Upper lobe of right lung (tissue), 1 donor: ENCODE measurements at places on chromosomes 11 and 22. TPM values are rescaled to one million over a fixed set of nuclear protein-coding genes. Genes with fewer than 3 reads are reported as not detected.

DNA sequence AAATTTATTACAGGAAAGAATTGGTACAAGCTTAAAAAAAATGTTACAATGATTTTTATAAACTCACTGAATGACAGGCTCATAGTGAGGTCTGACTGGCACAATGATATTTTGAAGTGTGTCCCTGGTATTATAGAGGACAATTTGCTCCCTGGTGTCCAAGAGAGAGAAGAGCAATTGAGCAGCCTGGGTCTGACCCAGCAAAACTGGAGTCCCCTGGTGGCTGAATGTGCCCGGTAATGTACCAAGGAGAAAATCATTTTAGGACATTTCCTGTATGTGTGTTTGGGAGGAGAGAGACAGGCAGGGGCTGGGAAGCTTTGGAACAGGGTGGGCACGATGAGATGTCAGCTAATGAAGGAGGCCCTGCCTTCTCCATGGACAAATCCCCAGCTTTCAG is 125.3 kb downstream of the APOL5 start:
- H3K4me3 ChIP-seq = no peak overlapping the region
- H3K4me1 ChIP-seq = no peaks in the 10 kb centered on the region
- no peaks in the 10 kb centered on the region for H3K36me3 ChIP-seq
- no peak overlapping the region for H3K27ac ChIP-seq

DNA sequence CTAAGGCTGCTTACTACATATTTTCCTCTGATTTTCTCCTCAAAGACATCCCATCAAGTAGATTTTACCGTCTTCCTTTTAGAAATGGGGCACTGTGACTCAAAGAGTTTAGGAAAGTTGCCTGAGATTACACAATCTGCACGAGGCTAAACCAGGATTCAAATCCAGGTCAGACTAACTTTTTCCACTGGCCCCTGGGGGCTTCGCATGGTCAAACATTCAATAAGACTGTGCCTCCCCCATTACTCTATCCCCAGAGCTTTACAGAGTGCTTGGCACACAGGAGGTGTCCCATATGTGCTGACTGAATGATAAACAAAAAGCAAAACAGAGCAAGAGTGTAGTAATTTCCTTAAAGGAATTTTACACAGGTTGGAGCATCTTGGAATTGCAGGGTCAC is 118.1 kb upstream of the TEAD1 start:
- H3K27ac ChIP-seq = no peak overlapping the region
- no peak overlapping the region for H3K4me3 ChIP-seq
- no peaks in the 10 kb centered on the region for H3K36me3 ChIP-seq
- DNase-seq = no peak

The C11orf97 gene
- total RNA-seq = not detected

DNA sequence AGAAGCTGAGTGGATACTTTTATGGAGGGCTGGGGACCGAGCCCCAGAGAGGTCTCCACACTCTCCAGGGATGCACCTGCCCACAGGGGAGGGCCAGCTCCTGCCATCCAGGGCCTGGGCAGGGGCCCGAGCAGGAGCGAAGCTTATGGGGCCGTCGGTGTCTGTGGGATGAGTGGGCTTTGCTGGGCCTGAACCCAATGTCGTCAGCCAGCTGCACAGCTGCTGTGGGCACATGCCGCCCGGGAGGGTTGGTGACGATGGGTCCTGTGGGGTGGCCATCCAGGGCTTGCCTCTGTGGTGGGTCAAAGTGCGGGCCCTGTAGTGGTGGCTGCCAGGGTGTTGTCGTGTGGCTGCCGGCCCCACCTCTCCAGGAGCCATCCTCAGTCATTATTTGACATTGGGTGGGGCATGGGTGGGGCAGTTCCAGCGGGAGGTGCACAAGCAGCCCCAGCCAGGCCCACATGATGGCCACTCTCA is 447.1 kb downstream of the TBC1D22A start:
- no peaks in the 10 kb centered on the region for H3K4me1 ChIP-seq
- H3K36me3 ChIP-seq = no peaks in the 10 kb centered on the region
- H3K27me3 ChIP-seq = no peaks in the 10 kb centered on the region

DNA sequence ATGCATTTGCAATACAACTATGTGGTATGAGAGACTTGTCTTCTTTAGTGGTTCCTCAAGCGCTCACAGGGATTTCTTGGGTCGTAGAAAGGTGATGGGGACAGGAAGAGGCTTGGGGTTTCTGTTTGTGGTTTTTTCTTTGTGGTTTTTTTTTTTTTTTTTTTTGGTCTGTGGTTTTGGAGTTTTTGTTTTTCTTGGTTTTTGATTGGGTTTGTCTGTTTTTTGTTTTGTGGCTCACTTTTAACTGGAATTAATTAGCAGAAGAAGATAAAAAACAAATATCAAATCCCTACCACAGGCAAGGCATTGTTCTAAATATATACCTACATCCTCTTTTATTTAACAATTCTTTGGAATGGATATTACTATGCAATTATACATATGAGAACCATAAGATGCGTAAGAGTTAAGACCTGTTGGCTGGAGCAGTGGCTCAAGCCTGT is 5.5 kb downstream of the TTC28 start:
- no peak overlapping the region for H3K4me3 ChIP-seq
- no peaks in the 10 kb centered on the region for H3K27me3 ChIP-seq
- H3K27ac ChIP-seq = no peak overlapping the region
- peaks cover 10% of the 10 kb centered on the region for H3K4me1 ChIP-seq
- H3K36me3 ChIP-seq = no peaks in the 10 kb centered on the region

DNA sequence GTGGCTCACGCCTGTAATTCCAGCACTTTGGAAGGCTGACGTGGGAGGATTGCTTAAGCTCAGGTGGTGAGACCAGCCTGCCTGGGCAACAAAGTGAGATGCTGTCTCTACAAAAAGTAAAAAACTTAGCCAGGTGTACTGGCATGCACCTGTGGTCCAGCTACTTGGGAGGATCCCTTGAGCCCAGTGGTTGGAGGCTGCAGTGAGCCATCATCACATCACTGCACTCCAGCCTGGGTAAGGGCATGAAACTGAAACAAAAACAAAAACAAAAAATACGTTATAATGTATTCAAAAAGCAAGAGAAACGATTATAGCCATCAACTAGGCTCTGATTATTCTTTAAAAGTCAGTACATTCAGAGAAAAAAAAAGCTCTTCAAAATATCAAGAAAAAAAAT is 62.5 kb downstream of the TCF20 start:
- H3K27ac ChIP-seq = no peak overlapping the region
- H3K27me3 ChIP-seq = no peaks in the 10 kb centered on the region
- H3K36me3 ChIP-seq = peaks cover 32% of the 10 kb centered on the region
- no peak for DNase-seq

GRCh38 chr11:125903711-125904659 is at the start of gene DDX25:
Gene DDX25 (plus strand): TSS chr11:125904508. CDS start chr11:125904518, 10 bp downstream.
- H3K36me3 ChIP-seq = peaks cover 14% of the 10 kb centered on the region
- H3K27me3 ChIP-seq = peaks cover 30% of the 10 kb centered on the region
- no peak for DNase-seq
- no peak within 1 kb of the TSS for H3K27ac ChIP-seq

DNA sequence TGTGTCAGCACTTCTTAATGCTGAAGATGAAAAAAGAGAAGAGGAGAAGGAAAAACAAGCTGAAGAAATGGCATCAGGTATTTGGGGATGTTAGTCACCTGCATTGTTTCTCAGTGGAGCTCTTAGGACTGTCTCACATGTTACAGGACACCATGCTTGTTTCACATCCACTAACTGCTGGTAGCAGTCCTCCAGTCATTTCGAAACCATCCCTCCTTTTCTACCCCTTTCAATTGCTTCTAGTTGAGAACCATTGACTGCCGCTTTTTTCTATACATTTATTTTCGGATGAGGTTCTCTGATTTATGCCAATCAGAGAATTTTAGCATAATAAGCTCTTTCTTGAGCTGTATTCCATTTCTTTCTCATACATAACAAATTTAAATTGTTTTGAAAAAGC is 21.5 kb downstream of the BIRC2 start:
- H3K36me3 ChIP-seq = peaks cover 56% of the 10 kb centered on the region
- no peak overlapping the region for H3K27ac ChIP-seq
- no peak for DNase-seq
- H3K4me1 ChIP-seq = peaks cover 4% of the 10 kb centered on the region
- H3K4me3 ChIP-seq = no peak overlapping the region

DNA sequence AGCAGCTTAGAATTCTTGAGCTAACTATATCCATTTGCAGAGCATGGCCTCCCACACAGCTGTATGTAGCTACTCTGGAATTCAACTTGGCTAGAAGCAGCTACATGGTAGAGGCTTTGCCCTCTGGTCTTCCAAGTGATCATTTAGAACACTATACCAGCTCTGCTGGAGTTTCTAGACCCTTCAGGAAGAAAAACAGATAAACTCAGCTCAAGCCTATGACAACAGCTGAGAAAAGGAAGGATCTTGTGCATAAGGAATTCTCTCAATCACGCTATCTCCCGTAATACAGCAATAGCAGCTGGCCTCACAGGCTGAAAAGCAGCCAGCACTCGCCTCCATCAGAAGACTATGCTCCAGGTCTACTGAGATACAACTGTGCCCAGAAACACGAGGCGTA is 50.6 kb upstream of the APOA1 start:
- DNase-seq = no peak
- H3K27me3 ChIP-seq = no peaks in the 10 kb centered on the region
- no peaks in the 10 kb centered on the region for H3K4me1 ChIP-seq

GRCh38 chr11:12214751-12215150 is 104.4 kb downstream of the MICAL2 start:
- DNase-seq = no peak
- peak overlapping the region; percentile 45 for H3K27ac ChIP-seq
- H3K27me3 ChIP-seq = no peaks in the 10 kb centered on the region
- H3K4me3 ChIP-seq = no peak overlapping the region

GRCh38 chr11:27716835-27717234 is 16.6 kb upstream of the BDNF start:
- no peaks in the 10 kb centered on the region for H3K36me3 ChIP-seq
- no peak overlapping the region for H3K4me3 ChIP-seq
- peaks cover 7% of the 10 kb centered on the region for H3K4me1 ChIP-seq
- H3K27me3 ChIP-seq = peaks cover 57% of the 10 kb centered on the region
- DNase-seq = no peak

DNA sequence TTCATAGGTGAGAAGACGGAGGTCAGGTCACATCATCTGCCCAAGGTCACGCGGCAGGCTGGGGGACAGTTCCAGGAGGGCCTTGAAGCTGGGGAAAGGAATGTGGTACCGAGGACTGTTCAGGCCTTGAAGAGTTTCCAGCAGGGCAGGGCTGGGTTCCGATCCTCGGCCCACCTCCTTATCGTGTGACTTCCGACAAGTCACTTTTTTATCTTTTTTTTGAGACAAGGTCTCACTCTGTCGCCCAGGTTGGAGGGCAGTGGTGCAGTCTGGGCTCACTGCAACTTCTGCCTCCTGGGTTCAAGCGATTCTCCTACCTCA is 623 bp downstream of the NDUFS8 start:
- peak overlapping the region; percentile 81 for H3K27ac ChIP-seq
- no peaks in the 10 kb centered on the region for H3K27me3 ChIP-seq
- H3K4me3 ChIP-seq = peak overlapping the region; percentile 74
- peaks cover 25% of the 10 kb centered on the region for H3K4me1 ChIP-seq
- peak; percentile 71 for DNase-seq

- no peaks in the 10 kb centered on the region for H3K27me3 ChIP-seq
- H3K4me1 ChIP-seq = peaks cover under 1% of the 10 kb centered on the region
- no peak overlapping the region for H3K27ac ChIP-seq
- no peak overlapping the region for H3K4me3 ChIP-seq
- H3K36me3 ChIP-seq = no peaks in the 10 kb centered on the region
- no peak for DNase-seq
Observed at GRCh38 chr11:124109377-124109776, 5.9 kb upstream of the VWA5A start.
